ENCODE measurements at places on chromosomes 5 and 9. TPM values are rescaled to one million over a fixed set of nuclear protein-coding genes. Genes with fewer than 3 reads are reported as not detected.

POU5F2 gene
- total RNA-seq: 4.9 TPM

PROB1 gene
- 1.7 TPM for total RNA-seq

C9orf85 gene
- total RNA-seq: 16.1 TPM

TNPO1 gene
- total RNA-seq: 88.0 TPM

GMCL2 gene
- not detected for total RNA-seq

DAB2 gene
- 103 TPM for total RNA-seq

ZNF608 gene
- total RNA-seq: 41.0 TPM

CBY3 gene
- not detected for total RNA-seq

OTP gene
- total RNA-seq: not detected

SUB1 gene
- total RNA-seq: 115 TPM

BTNL3 gene
- total RNA-seq: not detected

PTGER4 gene
- 15.3 TPM for total RNA-seq

LRRC70 gene
- 8.5 TPM for total RNA-seq

EMB gene
- 19.6 TPM for total RNA-seq

GARIN3 gene
- total RNA-seq: not detected

ZFR gene
- total RNA-seq: 66.1 TPM

SH3GL2 gene
- 0.20 TPM for total RNA-seq

EQTN gene
- 1.4 TPM for total RNA-seq
